ENCODE measurements at places on chromosomes 6 and 20.
A peak's percentile ranks its signal among the peaks of the same experiment; 100 is the strongest.

DNA sequence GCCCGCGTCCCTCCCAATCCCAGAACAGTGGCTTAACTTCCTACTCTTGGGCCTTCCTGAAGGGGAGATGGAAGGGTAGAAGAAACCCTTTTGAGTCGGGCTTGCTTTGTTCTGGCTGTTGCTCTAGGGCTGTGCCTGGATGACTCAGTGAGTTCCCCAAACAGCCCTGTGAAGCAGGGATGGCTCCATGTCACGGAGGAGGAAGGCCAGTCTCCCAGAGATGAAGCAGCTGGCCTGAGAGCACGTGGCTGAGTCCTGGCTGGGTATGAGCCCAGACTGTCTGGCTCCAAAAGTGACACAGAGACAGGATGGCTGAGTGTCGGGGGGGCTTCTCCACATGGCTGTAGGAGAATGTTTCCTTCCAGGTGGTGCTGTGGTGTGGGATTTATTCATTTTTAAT is 4.6 kb downstream of the SYTL3 start:
- no peak for DNase-seq

- no peak for DNase-seq
Measured at GRCh38 chr20:16245879-16246278, 327.4 kb downstream of the KIF16B start.

DNA sequence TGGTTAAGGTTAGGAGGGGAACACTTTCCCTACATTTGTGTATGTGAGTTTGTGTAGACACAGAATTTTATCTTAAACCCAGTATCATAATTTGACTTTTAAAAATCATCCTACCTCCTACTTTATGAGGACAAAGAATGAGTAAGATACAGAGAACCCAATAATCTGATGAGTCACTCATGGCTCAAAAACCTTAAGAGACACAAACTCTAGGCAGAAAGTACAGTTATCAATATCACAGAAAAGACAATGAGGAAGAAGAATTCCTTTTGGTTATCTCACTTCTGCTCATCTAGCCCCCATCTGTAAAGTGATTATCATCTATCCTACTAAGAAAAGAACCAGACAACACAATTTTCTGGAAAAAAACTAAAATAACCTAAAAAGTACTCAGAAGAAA is 87.7 kb downstream of the EPB41L2 start:
- DNase-seq = no peak

GRCh38 chr20:16216227-16216913 is 356.9 kb downstream of the KIF16B start:
- DNase-seq = no peak

DNA sequence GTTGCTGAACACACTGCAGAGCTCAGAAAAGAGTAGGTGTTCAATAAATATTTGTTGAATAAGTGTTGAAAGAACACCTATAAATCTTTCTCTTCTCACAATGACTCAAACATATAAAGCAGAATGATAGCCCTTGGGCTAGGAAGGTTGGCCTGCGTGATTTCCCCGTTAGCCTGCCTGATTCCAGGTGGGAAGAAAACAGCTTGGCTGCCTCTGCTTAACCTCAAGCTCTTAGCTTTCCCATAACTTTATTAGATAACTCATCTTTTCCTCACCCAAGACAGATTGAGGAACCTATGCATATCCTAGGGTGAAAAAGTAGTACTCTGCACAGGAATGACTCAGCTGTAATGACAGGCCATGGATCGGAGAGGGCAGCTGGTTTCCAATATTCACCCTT is 300.3 kb upstream of the ID4 start:
- no peak for DNase-seq

DNA sequence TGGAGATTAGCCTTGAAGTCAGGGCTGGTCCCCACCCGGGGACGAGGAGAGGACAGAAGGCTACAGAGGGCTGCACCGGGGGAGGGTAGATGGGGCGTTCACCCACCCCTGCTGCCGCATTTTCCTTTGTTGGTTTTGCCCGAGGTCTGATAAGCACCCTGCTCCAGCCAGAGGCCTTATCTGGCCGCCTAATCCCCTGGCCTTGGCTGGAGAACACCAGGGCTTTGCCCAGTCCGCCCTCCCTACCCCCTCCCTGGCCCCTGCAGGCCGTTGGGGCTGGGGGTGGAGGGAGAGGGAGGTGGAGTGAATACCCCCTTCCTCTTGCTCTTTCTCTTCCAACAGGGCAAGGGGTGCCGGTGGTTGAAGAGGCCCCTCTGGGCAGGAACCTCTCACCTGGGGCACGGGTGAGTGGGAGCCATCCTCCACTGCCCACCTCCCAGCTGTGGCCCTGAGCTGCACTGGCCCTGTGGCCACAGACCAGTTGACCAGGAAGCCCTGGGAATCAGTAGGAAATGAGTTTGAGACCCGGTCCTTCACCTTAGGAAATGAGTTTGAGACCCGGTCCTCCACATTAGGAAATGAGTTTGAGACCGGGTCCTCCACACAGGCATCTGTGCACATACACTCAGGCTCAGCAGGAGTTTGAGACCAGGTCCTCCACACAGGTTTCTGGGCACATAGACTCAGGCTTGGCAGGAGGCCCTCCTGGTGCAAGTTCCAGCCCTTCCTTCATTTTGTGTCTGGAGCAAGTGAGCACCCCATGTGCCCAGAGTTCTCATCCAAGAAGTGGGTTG is 12.0 kb upstream of the GATA5 start:
- DNase-seq = peak; percentile 23

- no peak for DNase-seq
Measured at GRCh38 chr6:34132486-34133185, 13.3 kb downstream of the GRM4 start.

DNA sequence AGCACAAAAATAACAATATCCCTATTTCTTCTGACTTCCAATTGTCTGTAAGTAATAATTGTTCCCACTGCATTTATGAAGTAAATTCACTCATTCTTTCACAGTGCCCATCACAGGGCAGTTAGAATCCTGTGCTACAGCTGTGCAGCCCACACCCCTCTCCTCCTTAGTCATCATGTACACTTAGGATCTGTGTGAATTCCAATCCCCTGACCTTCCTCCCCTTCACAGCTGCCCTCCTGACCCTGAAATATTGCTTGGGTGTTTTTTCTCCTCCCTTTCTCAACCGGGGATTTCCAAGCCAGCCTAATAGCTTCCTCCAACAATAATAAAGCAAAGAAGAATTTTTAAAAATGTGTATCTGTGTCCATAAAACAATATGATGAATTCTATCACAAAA is 91.5 kb upstream of the BEND6 start:
- DNase-seq = no peak

- DNase-seq = no peak
Measured at GRCh38 chr6:111278731-111279130, 191.4 kb downstream of the SLC16A10 start.

- DNase-seq = no peak
Measured at GRCh38 chr6:41489120-41489851, 56.9 kb upstream of the FOXP4 start.

- DNase-seq = no peak
Measured at GRCh38 chr6:56407883-56408410, 160.6 kb upstream of the COL21A1 start.

GRCh38 chr6:2626401-2626800 is 124.3 kb downstream of the MYLK4 start:
- DNase-seq = no peak
